ENCODE measurements at places on chromosomes 11 and 22.

- no peak for DNase-seq
Observed at GRCh38 chr11:102757823-102758549, 22.4 kb downstream of the MMP10 start.

GRCh38 chr11:69339041-69339733, 45.2 kb downstream of the MYEOV start:
- no peak for DNase-seq

- no peak for DNase-seq
Observed at GRCh38 chr22:35226958-35227647, 30.2 kb upstream of the HMGXB4 start.

GRCh38 chr11:61158691-61159381, 2.4 kb downstream of the VPS37C start:
- DNase-seq = no peak

DNA sequence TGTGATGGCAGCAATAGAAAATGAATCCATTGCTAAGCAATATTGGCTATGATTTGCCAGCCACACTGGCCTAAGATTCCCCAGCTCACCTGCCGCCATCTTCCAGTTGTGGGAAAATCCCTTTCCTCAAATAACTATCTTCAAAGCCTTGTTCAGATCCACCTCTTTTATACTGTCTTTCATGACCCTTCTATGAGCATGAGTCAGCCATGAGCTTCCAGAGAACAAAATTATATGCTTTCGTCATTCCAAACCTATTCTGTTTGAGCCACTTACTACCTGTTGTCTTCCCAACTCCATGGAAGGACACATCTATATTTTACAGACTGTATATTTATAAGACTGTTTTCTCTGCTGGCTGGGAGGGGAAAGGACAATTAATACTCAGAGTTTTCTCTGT, 25.0 kb upstream of the PRSS23 start:
- no peak for DNase-seq

GRCh38 chr11:45094958-45095690, 51.3 kb upstream of the PRDM11 start:
- no peak for DNase-seq

DNA sequence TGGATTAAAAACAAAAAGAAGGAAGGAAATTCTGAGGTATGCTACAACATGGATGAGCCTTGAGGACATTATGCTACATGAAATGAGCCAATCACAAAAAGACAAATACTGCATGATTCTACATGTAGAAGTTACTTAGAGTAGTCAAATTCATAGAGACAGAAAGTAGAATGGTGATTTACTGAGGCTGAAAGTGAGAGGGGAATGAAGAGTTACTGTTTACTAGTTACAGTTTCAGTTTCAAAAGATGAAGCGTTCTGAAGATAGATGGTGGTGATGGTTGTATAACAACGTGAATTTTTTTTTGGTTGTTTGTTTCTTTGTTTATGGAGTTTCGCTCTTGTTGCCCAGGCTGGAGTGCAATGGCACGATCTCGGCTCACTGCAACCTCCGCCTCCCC, 9.5 kb downstream of the OR5P2 start:
- peak; percentile 4 for DNase-seq

DNA sequence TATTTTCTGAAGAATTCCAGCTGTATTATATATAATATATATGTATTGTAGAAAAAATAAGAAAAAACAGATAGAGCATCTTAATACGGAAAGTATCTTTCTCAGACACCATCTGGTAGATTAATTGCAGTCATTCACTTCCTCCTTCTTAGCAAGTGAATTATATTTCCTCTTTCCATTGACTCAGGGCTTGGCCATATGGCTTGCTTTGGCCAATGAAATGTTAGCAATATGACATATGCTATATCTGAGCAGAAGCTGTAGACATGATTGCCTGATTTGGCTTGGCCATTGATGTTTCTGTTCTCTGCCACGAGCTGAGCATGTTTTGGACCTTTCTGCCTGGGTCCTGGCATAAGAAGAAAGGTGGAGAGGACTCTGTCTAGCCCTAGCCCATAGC, 34.4 kb upstream of the ZBED5 start:
- peak; percentile 79 for DNase-seq

GRCh38 chr11:31807799-31808667, 3.1 kb downstream of the PAX6 start:
- DNase-seq = no peak

GRCh38 chr11:25566298-25567200, 765.4 kb upstream of the ANO3 start:
- DNase-seq = no peak

DNA sequence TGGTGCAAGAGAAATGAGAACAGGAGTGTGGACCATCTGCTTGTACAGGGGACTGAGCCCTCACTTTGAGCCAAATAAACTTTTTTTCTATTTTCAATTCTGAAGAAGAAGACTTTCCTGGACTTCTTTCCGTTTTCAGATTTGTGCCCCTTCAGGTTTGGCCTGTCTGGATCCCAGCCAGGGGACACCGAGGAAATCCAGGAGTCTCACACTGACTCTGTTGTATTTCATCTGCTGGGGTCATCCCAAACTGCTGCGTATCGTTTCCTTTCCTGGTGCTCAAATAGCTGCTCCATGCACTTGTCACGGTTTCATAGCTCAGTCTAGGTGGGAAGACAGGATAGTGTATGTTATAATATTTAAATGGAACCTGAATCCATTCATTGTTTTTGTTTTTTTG, 51.7 kb downstream of the GGTLC2 start:
- no peak for DNase-seq

DNA sequence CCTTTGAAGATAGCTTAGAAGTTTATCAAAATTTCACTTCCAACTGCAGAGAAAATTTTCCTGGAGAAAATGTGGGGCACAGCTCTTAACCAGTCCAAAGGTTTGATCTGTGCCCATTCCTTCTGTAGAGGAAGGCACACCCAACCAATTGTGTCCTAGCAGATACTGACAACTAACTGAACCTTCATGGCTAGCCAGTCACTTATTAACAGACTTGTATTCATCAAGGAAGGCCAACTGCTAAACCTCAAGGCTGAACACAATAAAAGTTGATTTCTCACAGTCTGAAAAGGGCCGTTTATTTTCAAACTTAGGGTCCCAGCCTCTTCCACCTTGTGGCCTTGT, 19.5 kb downstream of the SYT13 start:
- no peak for DNase-seq

DNA sequence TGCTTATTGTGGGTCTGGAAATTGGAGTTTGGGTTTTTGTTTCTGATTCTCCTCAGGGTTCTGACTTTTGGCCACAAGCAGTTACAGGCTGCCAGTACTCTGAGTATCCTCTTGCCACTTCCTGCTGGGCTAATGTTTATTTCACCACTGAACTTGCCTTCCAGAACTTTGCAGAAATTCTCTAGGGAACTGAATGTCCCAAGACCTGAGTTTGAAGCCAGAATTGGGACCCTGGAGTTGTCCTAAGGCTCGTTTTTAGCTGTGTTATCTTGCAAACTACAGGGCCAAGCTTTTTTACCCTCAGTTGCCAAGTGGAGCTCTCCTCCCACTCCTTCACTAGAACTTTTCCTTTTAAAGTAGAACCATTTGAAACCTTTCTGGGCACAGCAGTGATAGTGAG, 89.9 kb downstream of the FAT3 start:
- no peak for DNase-seq
